Type B pancreatic cell (in vitro differentiated cells): ENCODE measurements at places on chromosomes 3 and 15. TPM values are rescaled to one million over a fixed set of nuclear protein-coding genes. Genes with fewer than 3 reads are reported as not detected.

Gene SCG3
- 13.0 and 18.2 TPM in 2 replicates for total RNA-seq

Gene RUBCN
- total RNA-seq, result 26.7 and 33.2 TPM in 2 replicates

Gene TFDP2
- total RNA-seq, result 40.5 and 80.9 TPM in 2 replicates

Gene SERPINI2
- total RNA-seq, result 0.70 TPM in 1 of 2 replicates, not detected in the other

DNA sequence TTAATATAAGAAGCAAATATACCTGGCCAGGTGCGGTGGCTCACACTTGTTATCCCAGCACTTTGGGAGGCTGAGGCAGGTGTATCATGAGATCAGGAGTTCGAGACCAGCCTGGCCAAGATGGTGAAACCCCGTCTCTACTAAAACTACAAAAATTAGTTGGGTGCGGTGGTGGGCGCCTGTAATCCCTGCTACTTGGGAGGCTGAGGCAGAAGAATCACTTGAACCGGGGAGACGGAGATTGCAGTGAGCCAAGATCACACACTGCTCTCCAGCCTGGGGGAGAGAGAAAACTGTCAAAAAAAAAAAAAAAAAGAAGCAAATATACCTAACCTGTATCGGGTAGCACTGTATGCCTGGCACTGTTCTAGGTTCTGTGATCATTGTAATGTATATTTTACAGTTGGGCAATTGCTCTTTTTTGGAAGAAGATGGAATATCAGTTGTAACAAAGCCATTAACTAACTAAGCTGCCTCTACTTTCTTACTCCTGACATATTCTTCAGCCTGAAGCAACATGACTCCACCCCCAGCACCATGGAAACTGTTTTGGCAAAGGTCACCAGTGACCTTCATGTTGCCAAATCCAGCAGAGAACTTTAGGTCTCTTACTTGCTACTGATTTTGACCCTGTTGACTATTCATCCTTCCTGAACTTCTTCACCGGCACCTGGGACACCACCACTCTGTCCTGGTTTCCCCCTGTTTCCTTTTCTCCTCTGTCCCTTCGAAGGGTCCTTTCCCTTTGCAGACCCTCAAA is 203.8 kb downstream of the RPLP1 start:
- DNase-seq, result peak; percentile 13

- DNase-seq, result no peak
These were observed 23.3 kb downstream of the POPDC2 start for GRCh38 chr3:119636891-119637611.

DNA sequence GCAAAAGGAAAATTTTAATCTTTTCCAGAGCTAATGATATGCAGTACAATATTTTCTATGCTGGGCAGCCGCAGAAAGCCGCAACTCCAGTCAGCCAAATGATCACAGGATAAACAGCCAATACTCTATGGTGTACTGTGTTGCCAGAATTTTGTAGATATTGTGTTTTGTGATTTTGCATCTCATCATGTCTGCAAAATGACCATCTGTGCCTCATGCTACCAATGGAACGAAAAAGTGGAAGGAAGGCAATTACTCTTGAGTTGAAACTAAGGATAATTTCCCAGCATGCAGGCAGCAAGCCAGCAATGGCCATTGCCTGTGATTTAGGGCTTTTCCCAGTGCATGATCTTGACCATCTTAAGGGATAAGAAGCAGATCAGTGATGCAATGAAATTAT is 891.9 kb downstream of the PLOD2 start:
- no peak for DNase-seq

DNA sequence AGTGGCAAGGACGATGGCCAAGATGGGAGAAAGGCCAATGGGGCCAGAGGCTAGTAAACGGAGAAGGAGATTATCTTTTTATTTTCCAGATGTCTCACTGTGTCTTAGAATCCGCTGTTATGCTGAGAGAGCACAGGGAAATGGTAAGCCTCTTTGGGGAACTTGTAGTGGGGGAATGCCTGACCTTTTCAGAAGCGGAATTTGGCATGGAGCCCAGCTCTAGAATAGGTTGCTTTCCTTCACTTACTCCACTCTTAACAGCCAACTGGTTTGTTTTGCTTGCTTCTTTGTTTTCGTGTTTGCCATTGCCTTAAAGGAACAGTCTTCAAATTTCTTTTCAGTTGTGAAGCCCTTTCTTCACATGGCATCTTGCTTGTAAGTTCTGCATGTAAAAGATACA is 316.2 kb upstream of the THRB start:
- no peak for DNase-seq
